Motor neuron (in vitro differentiated cells): ENCODE measurements at places on chromosomes 5 and 9. TPM values are rescaled to one million over a fixed set of nuclear protein-coding genes. Genes with fewer than 3 reads are reported as not detected.

The PRRX2 gene
- 0.16 TPM in 1 of 2 replicates, not detected in the other for total RNA-seq

The HSDL2 gene
- 17.3 and 19.4 TPM in 2 replicates for total RNA-seq

The IL4 gene
- total RNA-seq = not detected in 2 replicates

The MTREX gene
- total RNA-seq = 74.3 and 85.3 TPM in 2 replicates

The SLC24A2 gene
- 0.48 and 0.56 TPM in 2 replicates for total RNA-seq

The KCNN2 gene
- total RNA-seq = 0.52 and 0.68 TPM in 2 replicates

The FABP6 gene
- not detected in 2 replicates for total RNA-seq

The C5orf58 gene
- total RNA-seq = 12.2 and 15.0 TPM in 2 replicates

The PCDHB15 gene
- total RNA-seq = 0.25 and 0.32 TPM in 2 replicates
